Vagina (tissue), 2 donors: ENCODE measurements at places on chromosomes 3 and 15.

GRCh38 chr3:124993466-124993865, 58.9 kb upstream of the MUC13 start:
- H3K4me3 ChIP-seq, result no peak overlapping the region
- no peak for DNase-seq
- H3K27ac ChIP-seq, result peak overlapping the region; percentile 41
- no peaks in the 10 kb centered on the region for H3K36me3 ChIP-seq

DNA sequence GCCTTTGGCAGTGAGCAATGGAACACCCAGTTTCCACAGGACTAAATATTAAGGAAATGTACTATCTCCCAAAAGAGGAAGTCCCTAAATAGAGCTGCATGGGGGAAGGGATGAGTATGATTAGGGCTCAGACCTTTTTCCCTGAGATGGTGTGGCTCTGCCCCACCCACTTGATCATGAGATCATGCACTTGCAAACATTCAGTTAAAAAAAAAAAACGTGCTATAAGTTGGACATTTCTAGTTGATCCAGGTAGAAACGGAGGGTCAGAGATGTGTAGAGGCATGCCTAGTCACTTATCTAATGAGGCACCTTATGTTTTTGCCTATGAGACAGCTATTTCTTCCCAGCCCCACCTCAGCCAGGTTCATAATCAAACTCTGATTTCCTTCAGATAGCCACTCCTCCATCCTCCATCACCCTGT, 24.5 kb upstream of the SSR3 start:
- H3K4me3 ChIP-seq, result no peak overlapping the region
- H3K27ac ChIP-seq, result no peak overlapping the region
- H3K36me3 ChIP-seq, result no peaks in the 10 kb centered on the region
- H3K27me3 ChIP-seq, result no peaks in the 10 kb centered on the region
- H3K4me1 ChIP-seq, result no peaks in the 10 kb centered on the region
- no peak for DNase-seq

- no peak overlapping the region for H3K27ac ChIP-seq
- H3K27me3 ChIP-seq, result no peaks in the 10 kb centered on the region
- no peaks in the 10 kb centered on the region for H3K4me1 ChIP-seq
- DNase-seq, result no peak
- H3K36me3 ChIP-seq, result no peaks in the 10 kb centered on the region
Observed at GRCh38 chr3:21533002-21533401, 218.0 kb downstream of the ZNF385D start.

- H3K27me3 ChIP-seq, result no peaks in the 10 kb centered on the region
- H3K27ac ChIP-seq, result no peak overlapping the region
- H3K4me3 ChIP-seq, result no peak overlapping the region
Observed at GRCh38 chr3:37891227-37891626, 29.5 kb downstream of the CTDSPL start.

DNA sequence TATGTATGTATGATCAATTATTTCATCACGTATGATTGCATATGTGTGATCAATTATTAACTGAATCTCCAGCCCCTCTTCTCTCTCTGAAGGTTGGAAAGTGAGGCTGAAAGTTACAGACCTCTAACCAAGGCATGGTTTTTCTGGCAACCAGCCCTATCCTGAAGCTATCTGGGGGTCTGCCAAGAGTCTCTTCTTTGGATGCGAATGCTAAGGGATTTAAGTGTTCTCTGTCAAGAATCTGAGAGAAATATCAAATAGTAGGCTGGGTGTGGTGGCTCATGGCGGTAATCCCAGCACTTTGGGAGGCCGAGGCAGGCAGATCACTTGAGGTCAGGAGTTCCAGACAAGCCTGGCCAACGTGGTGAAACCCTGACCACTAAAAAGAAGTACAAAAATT, 8.1 kb downstream of the NKTR start:
- peaks cover 74% of the 10 kb centered on the region for H3K4me1 ChIP-seq
- no peak for DNase-seq
- no peak overlapping the region for H3K4me3 ChIP-seq
- no peak overlapping the region for H3K27ac ChIP-seq

DNA sequence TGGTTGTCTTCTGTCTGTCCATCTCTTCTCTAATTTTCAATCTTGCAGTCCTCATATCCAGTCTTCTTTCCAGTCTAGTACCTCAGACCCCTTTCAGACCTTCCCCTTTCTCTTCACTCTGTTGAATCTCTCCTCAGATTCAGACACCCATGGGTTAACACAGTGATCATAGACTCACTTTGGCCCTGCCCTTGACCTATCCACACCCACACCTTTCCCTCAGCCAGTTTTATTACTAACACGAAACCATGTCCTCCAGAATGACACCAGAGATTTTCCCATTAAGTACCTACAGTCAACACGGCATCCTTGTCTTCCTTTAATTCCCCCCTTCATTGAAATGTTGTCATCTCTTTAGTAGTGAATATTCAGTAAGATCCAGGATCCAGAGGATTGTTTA, 74.5 kb upstream of the UBE2E2 start:
- H3K4me1 ChIP-seq, result peaks cover 17% of the 10 kb centered on the region
- peak overlapping the region; percentile 58 for H3K27ac ChIP-seq
- no peaks in the 10 kb centered on the region for H3K36me3 ChIP-seq
- DNase-seq, result no peak

- H3K4me1 ChIP-seq, result no peaks in the 10 kb centered on the region
- H3K27ac ChIP-seq, result no peak overlapping the region
- H3K27me3 ChIP-seq, result no peaks in the 10 kb centered on the region
- no peak overlapping the region for H3K4me3 ChIP-seq
- no peaks in the 10 kb centered on the region for H3K36me3 ChIP-seq
Observed at GRCh38 chr15:27244047-27244446, 273.1 kb downstream of the GABRG3 start.

- H3K27ac ChIP-seq, result peak overlapping the region; percentile 59
- no peaks in the 10 kb centered on the region for H3K27me3 ChIP-seq
- DNase-seq, result no peak
- peaks cover 20% of the 10 kb centered on the region for H3K4me1 ChIP-seq
- no peak overlapping the region for H3K4me3 ChIP-seq
Observed at GRCh38 chr15:64430000-64430735, 30.2 kb upstream of the ZNF609 start.

- H3K27ac ChIP-seq, result no peak overlapping the region
- no peaks in the 10 kb centered on the region for H3K36me3 ChIP-seq
- no peaks in the 10 kb centered on the region for H3K27me3 ChIP-seq
- H3K4me1 ChIP-seq, result no peaks in the 10 kb centered on the region
Observed at GRCh38 chr3:14767245-14768051, 51.3 kb upstream of the FGD5 start.
